Stimulated activated CD4-positive, alpha-beta T cell treated with anti-CD3 and anti-CD28 coated beads, Interleukin-4, amount 100 ng/mL, for 4 hours (primary cell): ENCODE measurements at places on chromosomes 2 and 18.

DNA sequence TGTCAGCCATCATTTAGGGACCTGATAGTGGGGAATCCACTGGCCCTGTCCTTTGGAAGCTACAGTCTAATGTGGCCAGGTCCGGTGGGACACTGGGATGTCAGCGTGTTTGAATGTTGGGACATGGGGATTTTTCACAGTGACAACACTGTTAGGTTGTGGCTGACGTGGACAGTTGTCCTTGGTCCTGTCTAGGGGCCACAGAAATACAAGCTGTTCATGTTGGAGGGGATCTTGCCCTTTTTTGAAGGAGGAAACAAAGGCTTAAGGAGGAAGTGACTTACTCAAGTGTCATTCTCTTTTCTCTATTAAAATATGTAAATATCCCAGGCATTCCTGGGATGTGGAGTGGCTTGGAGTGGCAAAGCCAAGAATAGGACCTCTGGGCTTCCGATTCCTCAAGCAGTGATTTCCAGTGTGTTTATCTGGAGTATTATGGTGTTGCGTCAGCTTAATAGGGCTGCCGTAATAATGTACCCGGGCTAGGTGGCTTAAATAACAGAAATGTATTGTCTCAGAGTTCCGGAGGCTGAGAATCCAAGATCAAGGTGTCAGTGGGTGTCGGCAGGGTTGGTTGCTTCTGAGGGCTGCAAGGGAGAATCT, 8.5 kb downstream of the ACOXL start:
- no peak for DNase-seq

GRCh38 chr2:126906781-126907180, 8.1 kb downstream of the TEX51 start:
- no peak for DNase-seq

GRCh38 chr2:10525573-10526265, 77.6 kb upstream of the ODC1 start:
- DNase-seq: no peak

- no peak for DNase-seq
Measured at GRCh38 chr2:82246220-82246775, 1941.7 kb upstream of the LRRTM1 start.

- DNase-seq: no peak
Measured at GRCh38 chr2:182666674-182667314, 49.3 kb upstream of the DNAJC10 start.

DNA sequence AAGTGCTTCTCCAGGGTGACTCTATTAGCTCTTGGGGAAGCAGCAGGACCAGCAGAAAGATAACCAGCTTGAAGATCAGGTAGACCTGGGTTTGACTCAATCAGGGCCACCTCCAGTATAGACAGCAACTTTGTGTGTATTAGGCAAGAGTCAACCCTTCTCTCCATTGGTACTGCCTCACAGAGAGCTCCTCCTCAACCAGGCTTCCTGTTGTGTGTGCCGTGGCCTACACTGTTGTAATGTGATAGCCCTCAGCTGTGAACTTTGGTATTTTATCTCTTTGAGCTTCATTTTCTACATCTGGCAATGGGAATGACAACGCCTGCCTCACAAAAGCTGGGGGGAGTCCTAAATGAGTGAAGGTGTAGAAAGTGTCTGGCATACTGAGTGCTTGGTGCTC, 17.0 kb upstream of the MAP3K20 start:
- DNase-seq: no peak

- DNase-seq: no peak
Measured at GRCh38 chr18:49645841-49646351, 84.0 kb downstream of the LIPG start.

- DNase-seq: no peak
Measured at GRCh38 chr2:130828461-130828860, 8.3 kb upstream of the ARHGEF4 start.

GRCh38 chr18:37537868-37538525, 27.6 kb downstream of the CELF4 start:
- no peak for DNase-seq

GRCh38 chr2:43032213-43033015, 194.0 kb downstream of the ZFP36L2 start:
- DNase-seq: no peak

DNA sequence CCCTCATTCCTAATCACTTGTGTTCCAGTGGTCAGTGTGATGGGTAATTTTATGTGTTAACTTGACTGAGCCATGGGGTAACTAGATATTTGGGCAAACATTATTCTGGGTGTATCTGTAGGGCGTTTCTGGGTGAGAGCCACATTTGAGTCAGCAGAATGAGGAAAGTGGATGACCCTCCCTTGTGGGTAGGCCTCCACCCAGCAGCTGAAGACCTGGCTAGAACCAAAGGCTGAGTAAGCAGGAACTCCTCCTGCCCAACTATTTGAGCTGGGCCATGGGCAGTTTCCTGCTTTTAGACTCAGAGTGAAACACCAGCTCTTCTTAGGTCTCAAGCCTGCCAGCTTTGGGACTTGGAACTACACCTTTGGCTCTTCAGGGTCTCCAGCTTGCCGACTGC, 141.8 kb downstream of the ACKR3 start:
- no peak for DNase-seq

- no peak for DNase-seq
Measured at GRCh38 chr2:37798315-37799005, 126.6 kb upstream of the RMDN2 start.

DNA sequence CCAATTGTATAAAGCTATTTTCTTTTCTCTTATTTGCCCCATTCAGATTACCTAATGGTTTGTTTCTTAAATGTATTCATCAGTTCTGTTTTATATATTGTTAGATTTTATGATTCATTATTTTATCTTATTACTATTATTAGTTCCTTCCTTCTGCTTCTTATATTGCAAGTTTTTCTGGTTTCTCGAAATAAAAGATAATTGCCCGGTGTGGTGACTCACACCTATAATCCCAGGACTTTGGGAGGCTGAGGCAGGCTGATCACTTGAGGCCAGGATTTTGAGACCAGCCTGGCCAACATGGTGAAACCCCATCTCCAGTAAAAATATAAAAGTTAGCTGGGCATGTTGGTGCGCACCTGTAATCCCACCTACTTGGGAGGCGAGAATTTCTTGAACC, 37.8 kb downstream of the ANTXR1 start:
- no peak for DNase-seq

DNA sequence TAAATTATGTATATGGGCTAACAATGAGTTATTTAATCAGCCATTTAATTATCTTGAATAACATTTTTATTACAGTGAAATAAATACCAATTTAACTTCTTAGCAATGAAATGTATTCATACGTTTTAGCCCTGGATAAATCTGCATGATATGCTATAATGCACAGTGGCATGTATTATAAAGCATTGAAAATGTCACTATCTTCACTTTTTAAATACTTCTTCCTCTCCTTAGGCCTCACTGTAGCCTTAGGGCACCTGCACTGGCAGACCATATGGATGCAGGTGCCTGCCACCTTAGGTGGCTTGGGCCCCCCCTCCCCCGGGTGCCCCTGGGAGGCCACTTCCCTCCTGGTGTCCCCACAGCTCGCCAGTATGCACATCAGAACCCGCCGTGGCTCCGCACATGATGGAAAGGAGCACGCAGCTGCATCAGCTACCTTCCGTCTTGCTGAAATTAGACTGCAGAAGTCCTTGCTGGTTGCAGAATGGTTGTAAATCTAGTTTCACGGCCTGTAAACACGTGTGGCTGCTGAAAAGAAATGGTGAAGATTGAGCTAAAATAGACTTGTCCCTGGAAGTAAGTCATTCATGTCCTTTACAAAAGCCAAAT, 56.7 kb downstream of the ADI1 start:
- DNase-seq: no peak

DNA sequence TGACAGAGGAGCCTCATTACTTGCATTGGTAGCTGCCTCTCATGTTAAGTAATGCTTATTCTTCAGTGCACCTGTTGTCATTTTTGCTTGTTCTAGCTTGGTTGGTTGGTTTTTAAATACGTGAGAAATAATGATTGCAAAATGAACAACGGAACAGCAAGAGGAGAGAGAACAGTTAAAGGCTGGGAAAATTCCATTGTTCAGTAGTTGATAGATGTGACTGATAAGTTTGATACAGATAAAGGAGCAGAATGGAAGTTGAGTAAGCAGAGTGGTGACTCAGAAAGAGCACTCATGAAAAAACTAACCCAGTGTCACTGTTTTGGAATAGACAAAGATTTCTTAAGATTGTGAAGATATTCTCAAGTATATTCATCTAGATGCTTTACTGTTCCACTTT, 50.5 kb downstream of the MTA3 start:
- no peak for DNase-seq

- no peak for DNase-seq
Measured at GRCh38 chr2:136727973-136728699, 37.2 kb upstream of the THSD7B start.

GRCh38 chr2:226738821-226739544, 60.6 kb downstream of the IRS1 start:
- DNase-seq: no peak
